ENCODE measurements at places on chromosomes 16 and 17.

DNA sequence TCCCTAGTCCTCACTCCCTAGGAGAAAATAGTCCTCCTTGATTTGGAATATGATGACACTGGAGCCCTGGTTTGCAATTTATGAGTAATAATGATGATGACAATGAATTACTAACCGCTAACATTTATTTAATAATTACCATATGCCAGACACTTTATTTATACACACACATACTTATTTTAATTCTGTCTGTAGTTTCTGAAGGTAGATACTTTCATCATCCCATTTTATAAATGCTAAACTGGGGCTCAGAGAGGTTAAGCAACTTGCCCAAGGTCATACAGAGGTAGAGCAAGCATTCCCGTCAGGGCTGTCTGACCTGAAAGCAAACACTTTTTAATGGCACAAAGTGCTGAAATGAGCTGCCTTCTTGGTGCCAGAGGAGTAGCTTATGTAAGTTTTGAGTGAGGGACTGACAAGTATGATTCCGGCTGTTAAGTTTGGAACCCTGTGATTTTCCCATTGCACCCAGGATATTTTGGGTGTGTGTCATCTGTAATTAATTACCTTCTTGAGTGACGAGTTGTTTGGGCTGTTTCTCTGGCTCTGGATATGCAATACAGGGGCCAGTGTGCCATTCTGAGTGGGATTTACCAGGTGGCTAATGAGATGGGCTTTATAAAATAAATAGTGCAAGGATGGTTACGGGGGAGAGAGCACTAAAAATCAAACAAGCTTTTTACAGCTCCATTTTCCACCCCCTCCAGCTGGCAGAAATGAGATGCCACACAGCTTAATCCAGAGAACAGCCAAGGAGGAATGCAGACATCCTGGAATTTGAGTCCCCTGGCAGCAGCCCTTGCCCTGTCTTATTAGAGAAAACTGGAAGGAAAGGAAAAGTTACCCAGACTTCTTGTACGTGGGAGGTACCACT lies 211.8 kb downstream of the SNX29 start:
- peak; percentile 76 for DNase-seq

DNA sequence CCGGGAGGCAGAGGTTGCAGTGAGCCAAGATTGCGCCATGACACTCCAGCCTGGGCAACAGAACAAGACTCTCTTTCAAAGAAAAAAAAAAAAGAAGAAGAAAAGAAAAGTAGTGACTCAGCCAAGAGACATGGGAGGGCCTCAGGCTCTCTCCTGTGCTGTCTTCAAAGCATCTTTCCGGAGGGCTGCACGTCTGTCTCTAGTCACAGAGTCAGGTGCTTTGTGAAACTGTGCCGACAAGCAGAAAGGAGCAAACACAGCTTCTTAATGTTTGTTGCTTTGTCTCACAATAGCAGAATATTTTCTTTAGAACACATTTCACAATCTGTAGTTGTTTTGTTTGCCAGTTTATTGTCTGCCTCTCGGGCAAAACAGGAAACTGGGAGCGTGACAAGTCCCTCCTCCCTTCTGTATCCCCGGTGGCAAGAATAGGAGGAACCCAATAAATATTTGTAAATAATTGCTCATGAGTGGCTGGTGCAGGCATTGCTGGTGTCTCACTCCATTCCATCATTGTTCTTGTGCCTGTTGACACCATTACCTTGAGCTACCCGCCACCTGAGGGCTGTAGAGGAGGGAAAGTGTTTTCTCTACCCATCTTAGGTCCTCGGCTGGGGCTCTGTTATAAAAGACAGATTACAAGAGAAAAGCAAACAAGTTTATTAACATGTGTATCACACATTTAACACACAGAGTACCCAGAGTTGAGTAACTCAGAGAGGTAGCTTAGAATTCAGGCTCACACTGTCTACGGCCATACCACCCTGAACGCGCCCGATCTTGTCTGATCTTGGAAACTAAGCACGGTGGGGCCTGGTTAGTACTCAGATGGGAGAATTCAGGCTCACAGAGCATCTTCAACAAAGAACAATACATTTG lies 5.5 kb downstream of the GAST start:
- DNase-seq = peak; percentile 74

DNA sequence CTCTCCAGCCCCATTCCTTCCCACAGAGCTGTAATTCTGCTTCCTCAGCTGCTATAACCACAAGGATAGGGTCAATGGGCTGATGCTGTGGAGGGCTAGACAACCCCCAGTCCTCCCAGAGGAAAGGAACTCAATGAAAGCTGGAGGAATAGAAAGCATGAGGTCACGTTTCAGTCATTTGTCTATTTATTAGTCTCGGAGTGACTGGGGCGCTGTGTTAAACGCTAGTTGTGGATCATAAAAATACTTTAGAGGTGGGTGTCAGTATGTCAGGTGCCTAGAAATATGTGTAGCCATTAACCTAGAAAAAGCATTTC lies 787 bp upstream of the CCL3L1 start:
- DNase-seq = no peak

- no peak for DNase-seq
Observed at GRCh38 chr16:15822957-15823356, 33.9 kb downstream of the MYH11 start.

DNA sequence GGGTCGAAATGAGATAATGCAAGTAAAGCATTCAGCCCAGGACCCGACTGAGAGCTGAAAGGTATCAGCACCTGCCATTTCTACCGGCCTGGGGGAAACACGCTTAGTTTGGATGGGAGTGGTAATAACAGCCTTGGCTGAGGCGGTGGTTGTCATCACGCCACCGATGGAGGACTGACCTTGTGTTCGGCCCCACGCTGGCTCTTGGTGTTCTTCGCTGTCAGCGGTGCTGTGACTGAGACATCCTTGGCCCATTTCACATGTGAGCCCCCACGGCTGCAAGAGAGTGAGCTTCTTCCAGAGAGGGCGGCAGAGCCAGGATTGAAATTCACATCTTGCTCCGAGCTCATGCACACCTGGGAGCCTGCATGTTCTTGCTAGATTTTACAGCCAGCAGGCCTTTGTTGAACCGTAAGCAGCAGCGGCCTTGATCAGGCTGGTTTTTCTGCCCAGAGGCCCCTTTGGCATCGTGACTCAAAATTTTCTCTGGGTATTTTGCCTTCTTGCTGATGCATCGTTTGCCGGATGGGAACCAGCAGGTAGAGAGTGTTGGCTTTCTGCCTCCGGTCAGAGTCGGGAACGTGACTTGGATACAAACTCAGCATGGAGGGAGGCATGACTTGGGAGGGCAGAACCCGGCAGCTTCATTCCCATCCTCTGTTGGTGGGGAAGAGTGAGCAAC lies 341.5 kb downstream of the SNX29 start:
- no peak for DNase-seq

DNA sequence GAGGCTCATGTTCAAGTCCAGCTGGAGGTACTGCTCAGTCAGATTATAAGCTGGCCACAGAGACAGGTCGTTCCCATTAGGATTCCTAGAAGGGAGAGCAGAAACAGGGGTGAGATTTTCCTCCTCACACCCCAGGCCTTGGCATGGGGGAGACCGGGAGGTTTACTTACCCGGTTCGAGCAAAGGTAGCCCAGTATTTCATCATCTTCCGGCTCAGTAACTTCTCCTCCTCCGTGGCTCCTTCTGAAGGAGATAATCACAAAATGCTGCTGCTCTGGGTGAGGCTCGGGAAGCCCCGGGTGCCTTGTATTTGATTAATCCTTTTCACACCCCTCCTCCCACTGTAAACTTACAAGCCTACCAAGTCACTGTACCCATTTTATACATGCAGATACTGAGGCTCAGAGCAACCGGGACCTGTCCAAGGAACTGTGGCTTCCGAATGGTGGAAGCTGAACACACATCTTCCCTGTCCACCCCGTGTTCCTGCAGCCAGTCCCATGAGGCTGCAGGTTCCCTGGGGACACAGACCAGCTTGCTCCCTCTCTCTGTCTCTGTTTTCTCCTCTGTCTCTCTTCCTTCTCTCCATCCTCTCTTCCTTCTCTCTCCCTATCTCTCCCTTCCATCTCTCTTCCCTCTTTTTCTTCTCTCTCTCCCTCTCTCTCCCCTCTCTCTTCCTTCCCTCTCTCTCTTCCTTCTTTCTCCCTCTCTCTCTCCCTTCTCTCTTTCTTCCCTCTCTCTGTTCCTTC lies 13.9 kb upstream of the CES1 start:
- no peak for DNase-seq

- no peak for DNase-seq
Observed at GRCh38 chr16:51231702-51232101, 80.6 kb upstream of the SALL1 start.

DNA sequence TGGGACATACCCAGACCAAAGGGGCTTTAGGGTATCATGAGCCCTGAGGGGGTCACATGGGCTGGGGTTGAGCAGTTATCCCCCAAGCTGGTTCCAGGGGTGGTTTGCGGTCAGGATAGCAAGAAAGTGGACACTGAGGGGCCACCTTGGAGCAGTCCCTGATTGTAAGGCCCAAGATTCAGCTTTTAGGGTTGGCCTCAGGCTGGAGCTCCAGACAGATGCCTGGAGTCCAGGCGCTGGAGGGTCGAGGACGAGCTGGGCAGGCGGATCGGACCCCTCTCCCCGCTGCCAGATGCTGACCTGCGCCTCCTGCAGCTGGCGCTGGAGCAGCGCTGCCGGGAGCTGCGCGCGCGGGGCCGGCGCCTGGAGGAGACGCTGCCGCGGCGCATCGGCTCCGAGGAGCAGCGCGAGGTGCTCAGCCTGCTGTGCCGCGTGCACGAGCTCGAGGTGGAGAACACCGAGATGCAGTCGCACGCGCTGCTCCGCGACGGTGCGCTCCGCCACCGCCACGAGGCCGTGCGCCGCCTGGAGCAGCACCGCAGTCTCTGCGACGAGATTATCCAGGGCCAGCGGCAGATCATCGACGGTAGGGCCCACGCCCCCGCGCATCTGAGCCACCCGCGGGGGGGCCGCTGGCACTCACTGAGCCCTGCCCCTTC lies 10.0 kb downstream of the BTBD17 start:
- no peak for DNase-seq

- peak; percentile 44 for DNase-seq
Observed at GRCh38 chr17:48624544-48625494, 1.3 kb downstream of the HOXB9 start.

GRCh38 chr16:48564544-48565444 lies 45.2 kb downstream of the N4BP1 start:
- no peak for DNase-seq

- DNase-seq = peak; percentile 48
Observed at GRCh38 chr16:995087-995486, 13.5 kb downstream of the SOX8 start.

- no peak for DNase-seq
Observed at GRCh38 chr17:611202-611601, 103.4 kb downstream of the VPS53 start.

GRCh38 chr16:67415872-67416793 lies at the start of gene ZDHHC1:
TSS of gene ZDHHC1 (minus strand) at chr16:67416477. CDS start at chr16:67407775, 8,702 bp downstream.
- DNase-seq = peak; percentile 90

DNA sequence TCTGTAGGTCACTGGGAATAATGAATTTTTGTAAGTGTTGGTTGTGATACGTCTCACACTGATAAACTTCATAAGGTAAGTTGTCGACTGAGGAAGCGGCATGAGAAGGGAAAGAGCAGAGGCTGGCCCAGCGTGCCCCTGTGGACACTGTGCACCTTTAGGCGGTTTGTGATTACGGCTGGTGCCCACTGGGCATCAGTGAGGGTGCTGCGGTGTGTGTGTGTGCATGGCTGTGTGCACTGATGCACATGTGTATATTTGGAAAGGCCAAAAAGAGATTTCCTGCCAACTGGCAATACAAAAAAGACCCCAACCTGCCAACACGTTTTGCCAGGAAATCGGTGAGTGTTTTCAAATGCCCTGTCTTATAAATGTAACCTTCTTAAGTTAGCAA lies 11.9 kb downstream of the IRF8 start:
- no peak for DNase-seq

- DNase-seq = no peak
Observed at GRCh38 chr16:49931266-49931665, 75.4 kb upstream of the ZNF423 start.

DNA sequence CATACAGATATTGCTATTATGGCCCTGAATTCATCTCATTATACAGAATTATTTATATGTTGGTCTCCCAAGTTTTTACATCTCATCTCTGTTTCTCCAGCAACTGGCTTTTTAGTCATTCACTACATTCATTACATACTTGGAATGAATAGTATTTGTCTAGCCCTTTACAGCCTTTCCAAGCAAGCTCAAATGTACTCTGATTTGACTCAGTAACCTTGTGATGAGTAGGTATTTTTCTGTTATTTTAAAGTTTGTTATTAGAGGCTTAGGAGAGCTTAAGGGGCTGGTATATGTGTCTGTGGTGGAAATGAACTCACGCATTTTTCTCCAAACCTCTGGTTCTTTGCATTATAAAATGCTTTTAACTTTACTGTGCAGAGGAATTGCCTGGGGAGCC lies 224.7 kb downstream of the SNX29 start:
- DNase-seq = peak; percentile 35

- DNase-seq = no peak
Observed at GRCh38 chr16:60727851-60728250, 1308.4 kb downstream of the CDH8 start.

DNA sequence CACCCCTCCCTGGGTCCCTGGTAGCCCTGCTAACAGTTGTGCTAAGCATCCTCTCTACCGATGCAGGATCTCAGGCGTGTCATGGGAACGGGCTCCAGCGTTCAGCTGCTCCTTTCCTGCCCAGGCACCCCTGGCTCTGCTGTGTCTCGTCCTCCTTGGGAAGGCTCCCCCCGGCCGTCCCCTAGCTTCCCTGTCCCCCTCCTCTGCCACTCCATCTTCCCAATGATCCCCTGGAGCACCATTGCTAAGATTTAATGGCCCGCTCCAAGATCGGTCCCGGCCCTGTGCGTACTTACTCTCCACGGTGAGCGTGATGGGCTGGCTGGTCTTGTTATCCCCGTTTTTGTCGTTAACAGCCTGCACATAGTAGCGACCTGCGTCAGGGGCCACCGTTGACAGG lies 135.5 kb upstream of the CDC42EP4 start:
- DNase-seq = no peak

DNA sequence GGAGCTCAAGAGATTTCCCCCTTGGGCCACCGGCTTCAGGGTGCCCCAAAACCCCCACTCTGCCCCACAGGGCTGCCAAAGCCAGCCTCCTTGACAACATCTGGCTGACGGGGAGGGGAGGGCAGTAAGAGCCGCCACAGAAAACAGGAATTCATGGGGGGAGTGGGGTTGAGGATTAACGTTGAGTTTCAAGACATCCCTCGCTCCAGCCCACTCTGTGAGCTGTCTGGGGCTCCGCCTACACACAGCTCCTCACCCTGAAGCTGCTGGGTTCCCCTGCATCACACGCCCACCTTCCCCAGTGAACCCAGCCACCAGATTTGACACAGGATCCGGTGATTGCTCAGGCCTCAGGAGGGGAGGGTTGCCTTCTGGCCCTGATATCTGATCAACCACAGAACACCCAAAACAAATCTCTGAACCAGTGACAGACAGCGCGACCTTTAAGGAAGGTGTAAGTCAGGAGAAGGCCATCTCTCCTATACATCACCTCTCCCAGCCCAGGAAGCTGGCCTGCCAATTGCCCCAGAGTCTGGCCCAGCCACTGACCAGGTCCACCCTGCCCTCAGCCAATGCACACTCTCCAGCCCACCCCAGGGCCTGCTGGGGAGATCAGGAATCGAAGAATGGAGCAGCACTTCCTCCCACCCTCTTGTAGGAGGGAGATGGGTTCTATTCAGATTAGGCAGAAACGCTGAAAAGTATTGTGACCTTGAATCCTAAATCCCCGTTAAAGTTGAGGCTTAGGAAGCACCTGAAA lies 132.1 kb downstream of the CLEC16A start:
- DNase-seq = no peak

Measured in GM23248 (cell line).